ENCODE measurements at places on chromosomes 4 and X.

- no peak for DNase-seq
Measured at GRCh38 chr4:114136069-114136468, 156.6 kb upstream of the ARSJ start.

GRCh38 chrX:151402719-151403390, 5.8 kb downstream of the VMA21 start:
- no peak for DNase-seq

- DNase-seq = no peak
Measured at GRCh38 chr4:83870328-83870950, 334.5 kb downstream of the GPAT3 start.

- no peak for DNase-seq
Measured at GRCh38 chrX:31093639-31093975, 21.8 kb upstream of the FTHL17 start.

DNA sequence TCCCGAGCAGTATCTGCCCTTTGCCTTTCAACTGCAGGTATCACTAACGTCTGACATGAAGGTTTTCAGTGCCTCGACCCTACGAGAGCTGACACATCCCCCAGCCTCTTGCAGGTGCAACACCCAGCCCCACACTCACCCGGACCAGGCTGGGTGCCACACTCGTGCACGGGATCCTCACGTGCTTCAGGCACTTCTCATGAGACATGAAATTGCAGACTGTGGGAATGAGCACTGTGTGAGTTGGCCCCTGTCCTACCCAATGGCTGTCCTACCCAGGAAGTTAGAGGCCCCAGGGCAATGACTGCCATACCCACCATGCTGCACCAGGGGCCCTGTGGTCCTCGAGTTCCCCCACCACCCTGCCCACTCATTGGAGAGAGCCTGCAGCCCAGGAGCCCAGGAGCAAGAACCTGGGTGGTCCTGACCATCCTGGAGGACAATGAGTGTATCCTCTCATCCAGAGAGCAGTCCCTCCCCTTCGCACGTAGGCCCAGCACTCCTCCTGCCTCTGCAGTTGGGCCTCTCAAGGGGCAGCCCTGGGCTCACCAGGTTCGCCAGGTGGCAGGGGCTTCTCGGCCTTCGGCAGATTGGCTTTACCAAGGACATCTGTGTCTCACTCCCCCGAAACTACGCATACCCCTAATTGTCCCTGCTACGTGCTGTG, 2.4 kb downstream of the DGKQ start:
- DNase-seq = no peak

DNA sequence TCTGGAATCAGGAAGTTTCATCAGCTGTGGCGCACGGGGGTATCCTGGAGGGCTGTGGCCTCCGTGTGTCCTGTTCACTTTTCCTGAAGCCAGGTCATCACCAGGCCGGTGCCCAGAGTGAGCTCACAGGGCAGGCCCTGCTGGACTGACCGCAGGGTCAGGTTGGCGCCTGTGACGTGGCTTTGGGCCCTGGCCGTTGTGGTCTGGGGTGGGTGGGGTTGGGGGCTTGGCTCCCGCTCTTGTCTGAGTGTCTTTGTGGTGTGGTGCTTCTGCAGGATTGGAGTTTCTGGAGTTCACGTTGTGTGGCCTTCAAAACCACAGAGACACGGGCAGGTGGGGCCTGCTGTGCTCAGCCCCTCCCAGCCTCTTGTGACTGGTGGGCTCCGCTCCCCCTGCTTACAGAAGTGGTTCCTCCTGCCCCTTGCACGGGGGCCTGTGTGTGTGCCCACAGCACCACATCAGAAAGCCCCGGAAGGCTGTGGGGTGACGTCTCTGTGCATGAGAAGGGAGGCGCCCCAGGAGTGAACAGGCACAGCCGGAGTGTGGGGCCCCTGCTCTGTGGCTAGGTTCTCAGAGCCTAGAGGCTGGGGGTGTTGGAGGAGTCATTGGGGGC, 9.5 kb downstream of the RGS12 start:
- DNase-seq = no peak

DNA sequence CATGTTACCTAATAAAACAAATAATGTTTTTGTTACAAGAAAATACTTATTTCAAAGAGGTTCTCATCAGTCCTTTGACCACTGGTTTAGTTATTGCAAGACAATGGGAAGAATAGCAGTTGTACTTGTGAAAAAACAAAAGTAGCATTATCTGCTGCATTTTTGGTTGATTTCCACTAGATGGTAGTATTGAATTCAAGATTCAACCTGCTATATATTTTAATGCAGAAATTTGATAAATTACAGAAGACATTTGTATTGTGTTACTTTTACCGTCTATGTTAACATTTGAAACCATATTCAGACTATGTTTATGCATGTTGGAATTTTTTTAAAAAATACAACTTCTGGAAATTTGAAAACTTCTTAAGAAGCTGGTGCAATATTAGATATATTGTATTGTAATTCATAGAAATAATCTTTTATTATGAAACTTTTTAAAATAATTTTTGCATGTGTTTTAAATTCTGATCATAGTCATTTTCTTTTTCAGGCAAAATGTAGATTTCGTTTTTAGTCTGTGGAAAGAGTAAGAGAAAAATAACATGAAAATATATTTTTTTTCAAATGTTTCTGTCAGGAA, 56.4 kb downstream of the SPCS3 start:
- no peak for DNase-seq

GRCh38 chr4:140223056-140223810, 69.2 kb upstream of the MAML3 start:
- no peak for DNase-seq

DNA sequence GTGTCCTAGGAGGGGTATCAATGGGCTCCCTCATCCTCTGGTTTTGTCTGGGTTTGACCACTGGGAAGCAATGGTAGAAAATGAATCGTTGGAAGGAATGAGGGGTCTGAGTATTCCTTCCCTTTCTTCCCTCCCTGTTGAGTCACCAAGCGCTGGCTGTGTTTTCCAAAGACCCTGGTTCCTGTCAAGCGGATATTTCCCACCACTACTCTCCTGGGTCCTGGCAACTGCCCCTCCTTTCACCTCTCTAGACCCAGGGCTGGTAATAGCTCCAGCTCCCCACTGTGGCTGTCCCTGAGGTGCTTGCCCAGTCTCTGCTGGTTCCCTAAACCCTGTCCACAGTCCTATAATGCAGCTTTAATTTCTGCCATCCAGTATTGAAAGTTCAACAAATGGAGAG, 22.2 kb downstream of the SMIM43 start:
- DNase-seq = no peak

DNA sequence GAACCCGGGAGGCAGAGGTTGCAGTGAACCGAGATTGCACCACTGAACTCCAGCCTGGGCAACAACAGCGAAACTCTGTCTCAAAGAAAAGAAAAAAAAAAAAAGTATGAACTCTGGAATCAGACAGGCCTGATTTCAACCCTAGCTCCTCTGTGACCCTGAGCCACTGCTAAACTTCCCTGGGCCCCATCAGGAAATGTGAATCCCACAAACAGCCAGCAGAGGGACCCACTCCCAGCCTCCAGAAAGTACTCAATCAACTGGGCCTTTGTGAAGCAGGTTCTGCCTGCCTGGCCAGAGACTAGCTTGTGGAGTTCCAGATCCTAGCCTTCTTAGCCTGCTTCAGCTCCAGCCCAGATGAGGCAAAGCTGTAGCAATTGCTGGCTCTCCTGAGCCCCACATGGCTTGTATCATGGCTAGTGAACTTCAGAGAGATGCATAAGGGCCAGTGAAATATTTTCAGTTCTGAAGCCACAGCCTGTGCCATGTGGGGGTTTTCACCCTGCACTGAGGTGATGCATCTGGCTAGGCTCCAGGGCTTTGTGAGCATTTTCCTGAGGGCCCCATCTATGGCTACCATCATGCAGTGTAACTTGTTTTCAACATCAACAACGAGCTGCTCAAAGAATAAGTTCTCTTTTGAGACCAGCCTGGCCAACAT, 7.2 kb upstream of the IDS start:
- no peak for DNase-seq

DNA sequence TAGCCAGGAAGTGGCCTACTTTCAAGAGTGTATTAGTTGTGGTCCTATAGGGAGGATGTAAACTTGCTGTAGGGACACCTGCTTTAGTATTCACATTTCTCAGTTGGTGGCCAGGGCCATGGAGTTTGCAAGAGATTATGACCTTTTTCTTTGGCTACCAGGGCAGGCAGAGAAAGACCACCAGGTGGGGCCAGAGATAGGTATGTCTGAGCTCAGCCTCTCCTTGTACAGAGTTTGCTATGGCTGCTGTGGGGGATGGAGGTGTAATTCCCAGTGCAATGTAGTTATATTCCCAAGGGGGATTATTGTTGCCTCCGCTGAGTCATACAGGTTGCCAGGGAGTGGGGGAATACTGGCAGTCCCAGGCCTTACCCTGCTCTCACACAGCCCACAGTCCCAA, 26.3 kb upstream of the DACH2 start:
- DNase-seq = no peak

DNA sequence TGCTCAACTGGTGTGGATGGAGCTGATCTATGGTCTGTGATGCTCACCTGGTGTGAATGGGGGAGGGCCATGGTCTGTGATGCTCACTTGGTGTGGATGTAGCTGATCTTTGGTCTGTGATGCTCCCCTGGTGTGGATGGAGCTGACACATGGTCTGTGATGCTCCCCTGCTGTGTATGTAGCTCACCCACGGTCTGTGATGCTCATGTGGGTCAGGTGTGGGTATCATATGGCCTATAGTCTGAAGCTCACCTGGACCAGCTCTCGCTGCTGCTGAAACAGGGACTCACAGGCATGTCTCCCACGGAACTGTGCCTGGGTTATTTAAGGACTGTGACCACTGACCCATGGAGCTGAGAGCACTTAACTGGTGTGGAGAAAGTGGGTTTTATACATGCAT, 109.7 kb downstream of the CRLF2 start:
- DNase-seq = no peak

DNA sequence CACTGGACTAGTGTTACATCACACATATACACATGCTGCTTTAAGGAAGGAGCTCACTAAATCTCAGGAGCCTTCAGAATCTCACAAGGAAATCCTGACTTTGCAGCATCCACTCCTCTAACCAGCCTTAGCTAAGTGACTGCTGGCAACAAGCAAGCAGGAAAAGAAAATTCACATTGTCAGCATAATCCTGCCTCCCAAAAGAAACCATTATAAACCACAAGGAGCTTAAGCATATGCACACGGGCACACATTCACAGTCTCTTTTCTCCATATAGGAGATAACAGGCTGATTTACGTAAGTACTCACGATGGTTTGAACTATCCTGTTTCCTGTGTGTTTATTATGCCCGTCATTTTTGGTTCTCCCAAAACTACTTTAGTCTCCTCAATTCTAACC, 136.3 kb downstream of the TMEM144 start:
- no peak for DNase-seq

- no peak for DNase-seq
Measured at GRCh38 chr4:41282366-41282765, 25.6 kb downstream of the UCHL1 start.

- DNase-seq = no peak
Measured at GRCh38 chr4:24775032-24775605, 20.3 kb upstream of the SOD3 start.

DNA sequence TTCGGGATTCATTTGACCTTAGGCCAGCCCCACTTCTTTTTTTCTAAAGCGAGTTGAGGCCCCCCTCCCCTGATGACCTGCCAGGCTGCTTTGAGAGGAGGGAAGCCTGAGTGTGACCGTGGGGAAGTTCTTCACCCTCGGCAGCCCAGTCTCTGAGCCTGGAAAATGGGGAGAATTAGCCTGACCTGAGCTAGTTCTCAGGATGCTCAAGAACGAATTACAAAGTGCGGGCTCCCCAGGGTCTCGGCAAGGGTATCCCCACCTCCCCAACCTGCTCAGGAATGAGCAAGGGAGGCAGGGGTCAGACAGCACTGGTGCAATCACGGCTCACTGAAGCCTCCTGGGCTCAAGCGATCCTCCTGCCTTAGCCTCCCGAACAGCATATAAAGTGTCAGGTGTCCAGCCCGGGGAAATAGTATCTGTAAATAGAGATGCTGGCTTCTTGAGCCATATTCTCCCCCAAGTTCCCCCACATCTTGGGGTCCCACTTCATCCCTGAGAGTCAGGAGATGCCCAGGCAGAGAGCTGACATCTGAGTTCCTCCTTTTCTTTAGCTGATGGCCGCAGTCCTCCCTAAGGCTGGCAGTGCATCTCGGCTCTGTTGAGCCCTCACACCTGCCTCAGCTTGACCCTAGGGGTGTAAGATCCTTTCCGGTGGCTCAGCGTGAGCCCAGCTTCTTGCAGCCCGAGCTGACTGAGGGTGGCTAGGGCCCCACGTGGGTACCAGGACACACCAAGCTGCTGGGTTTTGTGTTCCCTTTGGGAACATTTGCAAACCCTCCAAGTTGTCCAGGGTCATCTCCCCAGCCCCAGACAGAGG, 1.6 kb downstream of the DUSP9 start:
- DNase-seq = no peak

GRCh38 chr4:92864096-92864495, 560.3 kb downstream of the GRID2 start:
- no peak for DNase-seq

DNA sequence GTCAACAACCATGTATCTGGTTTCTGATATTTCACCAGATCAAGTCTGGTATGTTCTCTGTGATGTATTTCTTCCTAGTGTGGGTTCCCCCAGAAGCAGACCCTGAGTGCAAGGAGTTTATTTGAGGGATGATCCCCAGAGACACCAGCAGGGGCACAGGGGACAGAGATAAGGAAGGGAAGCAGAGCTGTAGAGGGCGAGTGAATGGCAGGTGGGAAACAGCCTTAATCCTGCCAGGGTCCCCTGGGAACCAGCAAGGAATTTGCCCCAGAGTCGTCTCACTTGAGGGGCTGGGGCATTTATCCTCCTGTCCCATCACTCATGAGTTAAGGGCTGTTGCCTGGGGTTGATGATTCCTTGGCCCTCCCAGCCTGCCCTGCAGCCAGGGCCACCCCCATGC, 206.4 kb upstream of the BCOR start:
- DNase-seq = no peak

GRCh38 chr4:85905761-85906160, 430.8 kb downstream of the ARHGAP24 start:
- no peak for DNase-seq

DNA sequence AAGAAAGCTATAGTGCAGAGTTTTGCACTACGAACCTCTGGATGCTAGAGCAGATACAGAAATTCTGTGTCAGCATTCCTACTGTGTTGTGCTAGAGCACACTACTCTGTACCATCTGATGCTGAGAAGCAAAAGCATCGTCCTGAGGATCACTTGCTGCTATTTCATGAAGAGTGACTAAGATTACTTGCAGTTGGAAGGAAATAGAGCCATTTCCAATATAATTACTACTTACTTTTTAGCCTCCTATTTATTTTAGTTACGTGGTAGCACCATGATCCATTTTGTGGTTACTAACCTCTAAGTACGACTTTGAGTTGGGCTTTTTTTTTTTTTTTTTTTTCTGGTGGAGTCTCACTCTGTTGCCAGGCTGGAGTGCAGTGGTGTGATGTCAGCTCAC, 226.7 kb downstream of the PALLD start:
- DNase-seq = no peak
